ENCODE measurements at places on chromosomes 7 and 10.

DNA sequence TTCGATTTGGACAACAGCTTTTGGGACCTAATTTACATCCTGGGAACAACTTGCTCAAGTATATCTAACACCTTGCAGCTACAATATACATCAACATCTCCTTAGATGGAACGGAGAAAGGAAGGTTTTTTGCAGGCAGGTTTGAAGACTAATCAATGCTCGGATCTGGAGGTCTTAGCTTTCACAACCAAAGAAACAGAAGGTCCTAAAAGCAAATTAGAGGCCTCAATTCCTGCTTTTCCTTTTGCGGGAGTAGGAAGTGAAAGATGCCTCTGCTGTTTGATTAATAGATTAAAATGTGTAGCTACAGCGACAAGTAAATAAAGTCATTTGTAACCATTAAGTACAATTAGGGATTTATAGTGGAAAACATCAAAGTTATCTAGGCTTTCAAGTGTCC, 3.7 kb upstream of the SP8 start:
- no peak for DNase-seq

GRCh38 chr10:48751730-48752129, 67.1 kb downstream of the WDFY4 start:
- DNase-seq, result no peak

GRCh38 chr10:91576096-91576545, 56.8 kb downstream of the PPP1R3C start:
- no peak for DNase-seq

- no peak for DNase-seq
Observed at GRCh38 chr7:147013825-147014224, 897.2 kb downstream of the CNTNAP2 start.

DNA sequence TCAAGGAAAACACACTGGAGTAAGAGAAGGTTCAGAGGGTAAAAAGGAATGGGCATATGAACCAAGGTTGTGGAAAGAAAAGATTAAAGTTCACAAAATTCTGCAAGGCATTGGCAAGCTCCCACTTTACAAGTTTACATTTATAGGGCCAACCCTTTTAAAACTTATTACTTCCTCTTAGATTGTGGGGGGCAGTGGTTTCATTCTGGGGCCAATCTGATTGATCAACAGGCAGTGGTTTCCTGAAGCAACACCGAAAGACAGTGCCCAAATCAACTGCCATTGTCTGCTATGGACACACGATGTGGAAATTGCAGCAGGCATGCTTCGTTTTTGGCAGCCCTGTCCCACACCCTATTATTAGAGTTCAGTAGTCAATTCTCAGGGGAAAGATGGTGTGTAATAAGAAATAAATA, 154.0 kb downstream of the SGMS1 start:
- DNase-seq, result no peak

DNA sequence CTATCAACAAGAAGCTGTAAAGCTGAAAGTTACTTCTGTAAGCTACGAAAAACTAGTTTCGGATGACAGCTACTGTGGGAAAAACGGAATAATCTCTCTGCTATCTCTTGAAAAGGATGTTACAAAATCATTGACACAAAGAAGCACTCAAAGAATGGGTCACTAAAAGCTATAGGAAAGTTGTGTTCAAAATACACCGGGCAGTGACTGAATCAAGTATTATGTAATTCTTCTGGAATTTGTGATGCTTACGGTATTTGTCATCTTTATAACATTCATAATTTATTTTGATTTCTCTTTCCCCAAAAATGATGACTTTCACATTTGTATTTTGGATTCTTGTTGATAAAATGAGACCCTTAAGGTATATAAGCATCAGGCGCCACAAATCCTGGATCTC, 112.1 kb upstream of the KLF6 start:
- no peak for DNase-seq

DNA sequence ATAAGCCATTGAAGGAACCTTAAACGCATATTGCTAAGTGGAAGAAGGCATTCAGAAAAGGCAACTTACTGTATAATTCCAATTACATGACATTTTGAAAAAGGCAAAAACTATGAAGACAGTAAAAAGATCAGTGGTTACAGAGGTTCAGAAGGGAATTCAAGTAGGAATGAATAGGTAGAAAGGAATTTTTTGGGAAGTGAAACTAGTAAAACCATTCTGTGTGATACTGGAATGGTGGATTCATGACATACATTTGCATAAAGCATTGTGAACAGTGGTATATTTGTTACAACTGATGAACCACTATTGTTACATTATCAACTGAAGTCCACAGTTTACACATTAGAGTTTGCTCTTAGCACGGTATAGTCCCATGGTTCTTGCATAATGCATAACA, 114.2 kb upstream of the GPR22 start:
- DNase-seq, result no peak

DNA sequence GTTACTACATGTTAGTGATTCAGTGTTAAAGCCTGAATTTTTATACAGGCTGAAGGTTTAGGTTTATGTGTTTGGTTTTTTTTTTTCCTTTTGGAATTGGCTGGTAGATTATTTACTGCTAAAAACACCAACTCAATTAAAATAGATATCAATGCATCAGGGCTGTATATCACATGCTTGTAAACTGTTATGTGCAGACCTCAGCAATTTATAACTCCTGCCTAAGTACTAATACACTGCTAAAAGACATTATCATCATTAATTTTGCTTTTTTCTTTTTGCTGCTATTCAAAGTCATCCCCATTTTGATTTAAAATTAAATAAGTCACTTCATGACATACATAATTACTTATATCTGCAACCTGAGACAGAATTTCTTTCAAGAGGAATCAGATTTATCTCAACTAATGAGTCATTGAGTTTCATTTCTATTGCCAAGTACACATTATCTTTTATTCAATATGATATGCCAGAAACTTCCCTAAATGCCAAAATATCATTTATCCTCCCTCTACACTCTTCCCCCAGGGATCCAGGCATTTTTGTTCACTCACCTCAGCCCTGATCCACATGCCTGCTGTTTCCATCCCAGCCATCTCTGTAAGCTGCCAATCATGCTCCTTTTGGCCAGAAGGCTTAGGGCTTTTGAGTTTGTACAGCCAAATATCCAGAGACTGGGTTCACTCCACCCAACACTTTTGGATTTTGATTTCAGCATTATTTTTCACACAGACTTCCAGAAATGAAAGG, 98.5 kb downstream of the POLR1F start:
- DNase-seq, result no peak
